ENCODE measurements at places on chromosomes 1 and 21.

- DNase-seq, result no peak
Measured at GRCh38 chr1:147534386-147534785, 6.9 kb upstream of the BCL9 start.

DNA sequence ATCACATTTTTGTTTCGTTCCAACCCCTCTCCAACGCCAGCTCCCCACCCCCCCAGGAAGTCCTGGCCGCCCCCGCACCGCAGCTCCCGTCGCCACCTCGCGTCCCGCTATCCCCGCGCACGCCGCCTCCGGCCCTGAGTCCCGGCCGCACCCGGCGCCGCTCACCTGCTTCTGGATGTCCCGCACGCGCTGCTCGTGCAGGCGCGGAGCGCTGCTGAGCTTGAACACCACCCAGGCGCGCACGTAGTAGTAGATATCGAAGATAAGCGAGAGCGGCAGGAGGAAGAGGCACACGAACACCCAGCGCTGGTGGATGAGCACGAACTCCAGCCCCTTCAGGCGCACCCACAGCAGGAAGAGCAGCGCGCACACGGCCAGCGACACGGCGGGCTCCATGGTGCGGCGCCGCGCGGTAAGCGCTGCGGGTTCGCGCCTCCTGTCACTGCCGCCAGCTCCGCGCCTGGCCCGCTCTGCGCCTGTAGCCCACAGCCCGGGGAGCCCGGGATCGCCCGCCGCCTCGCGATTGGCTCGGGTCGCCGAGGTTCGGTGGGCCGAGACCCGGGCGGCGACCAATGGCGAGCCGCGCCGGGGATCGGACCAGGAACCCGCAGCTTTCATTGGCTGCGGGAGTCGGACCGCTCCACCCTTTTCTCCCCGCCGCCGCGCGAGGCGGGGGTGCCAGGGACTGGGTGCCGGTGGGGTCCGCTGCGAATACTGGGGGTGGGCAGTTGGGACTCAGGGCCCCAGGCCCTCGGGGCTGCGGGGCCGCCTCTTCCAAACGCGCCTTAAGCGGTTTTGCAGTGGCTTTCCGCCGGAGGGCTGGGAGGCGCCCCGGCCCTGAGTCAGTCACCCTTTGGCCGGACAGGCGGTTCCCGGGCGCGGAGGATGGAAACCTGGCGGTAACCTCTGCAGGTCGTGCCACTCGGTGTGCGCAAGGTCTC, at the start of gene DHCR24:
DHCR24 (minus strand) TSS at position 472 of the 941 bp plus-strand sequence; CDS start at position 396, 76 bp downstream.
- DNase-seq, result peak; percentile 86

GRCh38 chr1:176609556-176610408, 146.8 kb downstream of the PAPPA2 start:
- no peak for DNase-seq

DNA sequence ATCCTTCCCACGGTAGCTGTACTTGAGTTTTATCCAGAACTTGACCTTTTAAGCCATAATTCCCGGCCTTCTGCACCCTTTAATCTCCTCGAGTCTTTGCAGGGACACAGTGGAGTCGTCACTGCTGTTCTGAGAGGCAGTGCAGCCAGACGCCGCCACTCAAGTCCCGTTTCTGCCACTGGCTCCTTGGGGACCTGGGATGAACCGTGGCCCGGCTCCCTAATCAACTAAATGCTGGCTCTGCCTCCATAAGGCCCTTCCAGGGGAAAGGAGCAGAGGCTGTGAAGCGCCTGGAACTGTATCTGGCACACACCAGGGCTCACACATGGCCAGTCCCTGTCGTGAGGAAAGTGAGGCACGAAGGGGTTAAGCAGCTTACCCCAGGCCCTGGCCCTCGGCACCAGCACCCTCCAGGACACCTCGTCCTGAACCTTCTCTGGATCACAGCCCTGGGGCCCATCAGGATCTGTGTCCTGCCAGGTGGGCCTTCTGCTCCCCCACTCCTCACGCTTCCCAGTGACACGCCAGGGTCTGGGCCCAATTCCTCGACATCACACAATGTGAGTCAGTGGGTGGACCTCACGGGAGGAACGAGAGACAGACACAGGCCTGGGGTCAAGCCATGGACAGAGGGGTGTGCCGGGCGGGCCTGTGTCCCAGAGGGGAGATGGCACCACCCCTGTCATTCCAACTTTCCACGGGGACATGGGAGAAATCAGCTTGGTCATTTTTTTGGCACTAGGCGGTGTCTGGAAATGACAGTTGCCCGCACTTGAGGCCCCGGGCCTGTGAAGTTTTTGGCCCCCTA, 23.5 kb upstream of the C1orf174 start:
- no peak for DNase-seq

GRCh38 chr1:236524895-236525184, 1.1 kb downstream of the LGALS8 start:
- no peak for DNase-seq

- DNase-seq, result no peak
Measured at GRCh38 chr1:165073185-165074007, 283.1 kb downstream of the LMX1A start.

DNA sequence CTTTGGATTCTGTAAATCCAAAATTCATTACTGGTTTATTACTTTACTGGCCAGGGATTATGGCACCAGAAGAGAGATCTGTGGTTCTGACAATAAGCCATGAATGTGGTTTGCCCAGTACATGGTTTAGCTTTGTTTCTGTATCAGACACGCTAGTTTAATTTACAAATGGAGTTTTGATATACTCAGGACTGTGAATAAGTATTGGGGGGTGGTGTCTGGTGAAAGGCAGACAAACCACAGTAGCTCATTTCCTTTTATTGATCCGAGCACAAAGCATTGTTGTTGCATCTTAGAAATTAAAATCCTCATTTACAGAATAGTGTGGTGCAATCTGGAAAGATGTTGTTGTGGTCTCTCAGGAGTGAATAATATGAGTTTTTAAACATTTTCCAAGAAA, 96.0 kb downstream of the ST6GALNAC3 start:
- no peak for DNase-seq

GRCh38 chr21:41977034-41977950, 23.5 kb upstream of the C2CD2 start:
- no peak for DNase-seq

- DNase-seq, result no peak
Measured at GRCh38 chr1:195941314-195941713, 666.9 kb downstream of the KCNT2 start.

DNA sequence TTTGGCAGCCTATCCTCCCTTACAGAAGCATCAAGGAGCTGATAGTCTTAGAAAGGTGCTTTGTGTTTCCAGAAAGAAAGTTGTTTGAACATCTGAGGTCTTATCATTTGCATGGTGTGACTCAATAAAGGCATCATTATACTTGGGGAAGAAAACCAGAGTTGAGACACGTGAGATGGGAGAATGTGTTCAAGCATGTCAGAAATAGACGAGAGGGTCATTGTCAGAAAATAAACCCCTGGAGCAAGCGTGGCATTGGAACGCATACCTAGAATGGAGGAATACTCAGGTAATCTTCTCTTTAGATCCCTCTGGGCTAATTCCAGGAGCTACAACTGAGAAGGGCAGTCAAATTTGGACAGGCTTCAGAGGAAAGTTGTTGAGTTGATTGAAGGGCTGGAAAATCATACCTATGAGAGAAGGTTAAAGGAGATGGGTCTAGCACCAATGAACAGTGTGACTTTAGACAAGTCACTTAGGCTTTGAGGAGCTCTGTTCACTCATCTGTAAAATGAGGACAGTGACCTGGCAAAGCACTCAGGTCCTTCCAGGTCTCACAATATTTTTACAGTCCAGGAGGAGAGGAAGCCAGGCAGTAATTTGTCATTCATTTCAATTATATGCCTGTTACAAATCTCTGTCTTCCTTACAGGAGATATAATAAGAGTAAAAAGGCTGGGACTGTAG, 101.3 kb upstream of the C1orf21 start:
- no peak for DNase-seq

DNA sequence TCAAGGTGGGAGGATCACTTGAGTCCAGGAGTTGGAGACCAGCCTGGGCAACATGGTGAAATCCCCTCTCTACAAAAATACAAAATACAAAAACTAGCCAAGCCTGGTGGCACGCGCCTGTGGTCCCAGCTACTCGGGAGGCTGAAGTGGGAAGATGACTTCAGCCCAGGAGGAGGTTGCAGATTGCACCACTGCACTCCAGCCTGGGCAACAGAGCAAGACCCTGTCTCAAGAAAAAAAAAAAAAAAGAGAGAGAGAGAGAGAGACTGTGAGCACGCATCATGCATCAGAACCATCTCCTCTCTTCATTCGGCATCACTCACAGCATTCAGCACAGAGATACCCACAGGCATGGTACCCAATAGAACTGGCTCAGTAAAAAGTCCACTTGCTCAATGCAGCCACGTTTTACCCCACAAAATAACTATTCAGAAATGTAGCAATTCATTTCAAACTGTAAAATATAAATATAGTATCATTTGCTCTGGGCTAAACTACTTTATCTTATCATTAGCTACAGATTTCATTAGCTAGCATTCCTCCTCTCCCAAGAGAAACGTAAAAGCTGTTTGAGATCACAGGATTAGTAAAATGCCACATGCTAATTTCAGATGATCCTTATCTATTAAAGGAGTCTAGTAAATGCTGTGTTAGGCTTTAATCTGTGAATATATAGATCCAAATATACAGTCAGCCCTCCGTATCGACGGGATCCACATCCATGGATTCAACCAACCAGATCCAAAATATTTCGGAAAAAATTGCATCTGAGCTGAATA, 11.7 kb downstream of the LBR start:
- no peak for DNase-seq

GRCh38 chr21:41425588-41425953, 468 bp upstream of the MX1 start:
- DNase-seq, result no peak

- no peak for DNase-seq
Measured at GRCh38 chr1:14946684-14947238, 206.8 kb upstream of the TMEM51 start.

- no peak for DNase-seq
Measured at GRCh38 chr1:184574588-184574987, 180.1 kb downstream of the EDEM3 start.

- DNase-seq, result peak; percentile 85
Measured at GRCh38 chr1:173190101-173190936, 16.8 kb downstream of the TNFSF4 start.

DNA sequence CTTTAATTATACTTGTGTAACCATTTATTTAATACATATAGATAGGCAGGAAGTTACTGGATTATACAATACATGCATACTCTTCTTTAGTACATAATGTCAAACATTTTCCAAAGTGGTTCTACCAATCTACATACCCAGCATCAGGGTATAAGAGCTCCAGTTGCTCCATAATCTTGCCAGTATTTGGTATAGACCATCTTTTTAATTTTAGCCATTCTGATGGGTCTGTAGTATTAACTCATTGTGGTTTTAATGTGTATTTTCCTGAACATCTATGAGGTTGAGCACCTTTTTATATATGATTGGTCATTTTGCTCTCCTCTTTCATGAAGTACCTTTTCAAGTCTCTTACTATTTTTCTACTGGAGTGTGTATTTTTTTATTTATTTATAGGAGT, 32.1 kb downstream of the EBNA1BP2 start:
- no peak for DNase-seq

DNA sequence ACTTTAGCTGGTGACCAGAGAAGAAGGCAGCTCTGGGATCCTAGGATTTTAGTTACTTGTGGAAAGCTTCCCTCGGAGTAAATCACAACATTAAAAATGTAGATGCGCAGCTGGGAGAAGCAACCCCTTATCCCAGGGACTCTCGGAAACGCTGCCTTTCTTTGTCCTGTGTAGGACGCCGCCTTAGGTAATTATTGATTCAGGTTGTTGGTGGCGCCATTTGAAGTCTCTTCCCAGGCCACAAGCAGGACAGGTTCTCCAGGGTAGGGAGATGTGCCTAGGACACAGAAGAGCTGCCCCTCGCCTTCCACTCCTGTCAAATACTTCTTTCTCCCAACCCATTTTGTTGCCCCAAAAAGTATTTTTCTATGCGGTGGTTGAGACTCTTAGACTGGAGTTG, 10.3 kb downstream of the SLC37A1 start:
- no peak for DNase-seq

DNA sequence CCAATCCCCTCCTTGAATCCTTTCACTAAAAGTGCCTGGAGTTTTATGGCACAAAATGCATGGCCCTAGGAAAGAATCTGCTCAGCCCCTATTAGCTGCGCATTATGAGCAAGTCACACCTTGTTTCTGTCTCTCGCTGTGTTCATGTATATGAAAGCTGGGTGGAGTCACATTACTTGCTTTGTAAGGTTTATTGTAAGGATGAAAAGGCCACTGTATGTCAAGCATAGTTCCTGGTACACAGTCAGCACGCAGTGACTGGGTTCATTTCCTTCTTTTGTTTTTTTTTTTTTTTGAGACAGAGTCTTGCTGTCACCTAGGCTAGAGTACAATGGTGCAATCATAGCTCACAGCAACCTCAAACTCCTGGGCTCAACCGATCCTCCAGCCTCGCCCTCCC, 6.7 kb upstream of the SLC9A1 start:
- DNase-seq, result no peak

GRCh38 chr1:214422137-214422671, 129.2 kb downstream of the PTPN14 start:
- peak; percentile 47 for DNase-seq

DNA sequence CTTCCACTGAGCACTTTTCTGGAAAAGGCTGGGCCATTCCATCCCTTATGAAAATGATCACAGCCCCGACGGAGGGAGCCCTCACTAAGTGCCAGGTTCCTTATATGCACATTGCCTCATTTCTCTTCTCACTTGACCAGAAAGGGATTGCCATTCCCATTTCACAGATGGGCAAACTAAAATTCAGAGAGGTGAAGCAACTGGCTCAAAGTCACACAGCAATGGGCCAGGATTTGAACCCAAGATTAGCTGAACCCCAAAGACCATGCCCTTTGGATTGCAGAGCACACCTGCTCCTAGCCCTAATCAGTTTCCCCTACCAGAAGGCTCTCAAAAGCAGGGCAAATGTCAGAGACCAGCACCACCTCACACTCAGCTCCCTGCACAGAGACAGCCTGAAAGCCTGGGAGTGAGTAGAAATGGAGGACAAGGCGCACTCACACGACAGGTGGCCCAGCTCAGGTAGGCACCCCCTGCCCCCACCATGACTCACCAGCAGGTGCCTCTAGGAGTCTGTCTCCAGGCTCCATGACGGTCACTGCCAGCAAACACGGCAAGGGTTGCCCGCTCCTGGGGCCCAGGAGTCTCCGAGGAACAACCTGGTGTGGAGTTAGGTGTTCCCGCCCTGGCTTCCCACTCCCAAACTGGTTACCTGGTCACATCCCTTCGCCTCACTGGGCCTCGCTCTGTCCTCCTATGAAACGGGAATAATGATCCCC, 21.7 kb downstream of the SDC3 start:
- DNase-seq, result no peak

DNA sequence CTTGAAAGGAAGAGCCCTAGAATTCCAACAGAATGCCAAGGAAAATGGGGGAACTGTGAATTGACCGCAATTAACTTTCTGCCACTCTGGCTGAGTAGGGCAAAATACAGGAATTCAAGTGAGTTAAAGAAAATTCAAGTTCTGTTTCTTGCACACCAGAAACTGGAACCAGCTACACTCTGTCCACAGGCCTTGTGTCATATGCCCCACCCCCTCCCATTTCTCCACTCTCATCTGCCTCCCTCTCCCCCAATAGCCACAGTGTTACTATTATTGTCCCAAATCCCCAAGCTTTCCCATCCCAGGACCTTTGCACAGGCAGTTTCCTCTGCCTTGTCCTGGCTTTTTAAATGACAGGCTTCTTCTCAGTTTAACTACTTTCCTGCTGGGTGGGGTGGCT, 4.3 kb upstream of the STK40 start:
- DNase-seq, result no peak
